Gastroesophageal sphincter (tissue), 4 donors: ENCODE measurements at places on chromosomes 5 and 9. TPM values are rescaled to one million over a fixed set of nuclear protein-coding genes. Genes with fewer than 3 reads are reported as not detected.

Gene PCDHB2
- 1.9 TPM for total RNA-seq

Gene DRD1
- not detected for total RNA-seq

Gene SLC36A3
- total RNA-seq: not detected

Gene ZNF474
- 0.52 TPM for total RNA-seq

Gene NR2F1-AS1
- 6.0 TPM for total RNA-seq

Gene FOXD4L4
- total RNA-seq: not detected

Gene C9orf50
- not detected for total RNA-seq

Gene RASGEF1C
- 0.81 TPM for total RNA-seq

Gene PPWD1
- total RNA-seq: 22.3 TPM

Gene KIAA1958
- total RNA-seq: 3.5 TPM

Gene MSX2
- 0.93 TPM for total RNA-seq

Gene MYMK
- total RNA-seq: not detected

Gene ENC1
- total RNA-seq: 6.6 TPM

Gene LHX6
- 13.0 TPM for total RNA-seq

Gene RXRA
- total RNA-seq: 45.1 TPM

Gene RFK
- total RNA-seq: 37.1 TPM

Gene DDX4
- total RNA-seq: not detected

Gene SLCO4C1
- total RNA-seq: 0.12 TPM

DNA sequence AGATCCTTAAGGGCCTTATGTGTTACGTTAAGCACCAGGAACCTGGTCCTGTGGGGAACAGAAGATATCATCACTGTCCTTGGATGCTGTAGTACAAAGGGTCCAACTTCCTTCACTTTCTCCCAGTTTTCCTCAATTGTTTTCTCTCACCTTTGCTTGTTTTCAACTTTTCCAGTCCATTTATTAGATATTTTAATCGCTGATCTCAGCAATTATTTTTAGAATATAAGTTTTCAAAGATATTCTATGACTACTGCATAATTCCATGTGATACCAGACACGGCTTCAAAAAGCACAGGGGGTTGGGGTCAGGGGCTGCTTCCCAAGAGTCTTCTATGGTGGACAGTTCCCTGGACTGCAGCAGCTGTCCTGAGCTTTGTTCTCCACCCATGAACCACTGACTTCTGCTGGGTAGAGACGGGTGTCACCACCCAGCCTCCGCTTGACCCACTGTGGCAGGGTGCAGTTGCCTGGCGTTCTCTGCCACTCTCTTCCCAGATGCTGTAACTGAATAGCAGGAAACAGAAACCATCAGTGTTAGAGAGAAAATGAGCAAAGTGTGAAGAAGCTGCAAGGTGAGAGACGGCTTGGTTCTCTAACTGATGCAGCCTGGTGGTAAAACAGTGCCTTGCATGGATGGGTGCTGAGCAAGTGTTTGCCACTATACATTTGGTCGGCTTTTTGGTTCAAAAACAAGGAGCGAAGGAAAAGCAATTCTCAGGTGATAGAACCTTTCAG, 383.0 kb downstream of the RAB3C start:
- no peak for ATAC-seq

GRCh38 chr5:36237751-36238150, 4.0 kb downstream of the NADK2 start:
- ATAC-seq: no peak

DNA sequence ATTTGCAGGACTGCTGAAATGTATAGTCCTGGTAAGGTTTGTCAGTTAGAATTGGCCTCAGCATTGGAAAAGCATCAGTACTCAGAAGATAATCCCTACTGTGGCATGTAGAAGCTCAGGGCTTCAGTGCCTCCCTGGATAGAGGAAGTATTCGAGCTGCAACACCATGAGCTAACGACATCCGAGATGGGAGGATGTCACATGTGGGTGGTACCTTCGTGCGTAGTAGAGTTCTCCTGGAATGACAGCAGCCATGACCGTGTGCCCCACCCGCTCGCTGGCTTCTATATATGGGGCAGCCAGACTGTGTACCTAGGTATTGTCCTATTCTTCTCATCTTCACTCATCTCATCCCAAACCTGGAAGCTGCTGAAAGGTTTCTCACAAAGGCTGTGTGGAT, 345.8 kb upstream of the KLF9 start:
- no peak for ATAC-seq

GRCh38 chr5:176640616-176641015, 6.7 kb upstream of the TSPAN17 start:
- ATAC-seq: no peak

- ATAC-seq: no peak
Measured at GRCh38 chr5:15835514-15835913, 335.5 kb downstream of the FBXL7 start.

DNA sequence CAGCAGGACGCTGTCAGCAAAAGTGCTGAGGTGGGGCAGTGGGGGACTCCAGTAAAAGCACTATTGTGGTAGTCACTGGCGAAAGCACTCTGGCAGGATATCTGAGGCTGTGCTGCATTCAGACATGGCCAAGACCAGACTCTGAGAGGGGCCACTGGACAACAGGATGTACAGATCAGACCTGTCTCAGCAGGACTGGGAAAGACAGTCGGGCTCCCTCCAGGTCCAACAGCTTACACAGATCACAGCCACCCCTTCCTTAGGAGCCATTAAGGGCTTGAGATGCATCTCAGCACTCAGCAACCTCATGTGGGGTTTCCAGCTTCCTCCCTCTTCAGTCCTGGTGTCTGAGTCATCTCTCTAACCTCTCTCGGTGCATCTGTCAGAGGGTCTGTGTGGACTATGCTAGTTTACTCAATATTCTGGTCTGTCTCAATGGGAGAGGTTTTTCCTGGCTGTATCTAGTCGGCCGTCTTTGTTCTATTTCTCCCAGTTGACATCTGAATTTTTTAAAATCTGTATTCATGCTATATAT, 154.5 kb downstream of the CWC27 start:
- ATAC-seq: no peak

- no peak for ATAC-seq
Measured at GRCh38 chr9:98455256-98456155, 200.1 kb upstream of the TBC1D2 start.

- no peak for ATAC-seq
Measured at GRCh38 chr9:89351584-89352300, 33.4 kb downstream of the SECISBP2 start.

DNA sequence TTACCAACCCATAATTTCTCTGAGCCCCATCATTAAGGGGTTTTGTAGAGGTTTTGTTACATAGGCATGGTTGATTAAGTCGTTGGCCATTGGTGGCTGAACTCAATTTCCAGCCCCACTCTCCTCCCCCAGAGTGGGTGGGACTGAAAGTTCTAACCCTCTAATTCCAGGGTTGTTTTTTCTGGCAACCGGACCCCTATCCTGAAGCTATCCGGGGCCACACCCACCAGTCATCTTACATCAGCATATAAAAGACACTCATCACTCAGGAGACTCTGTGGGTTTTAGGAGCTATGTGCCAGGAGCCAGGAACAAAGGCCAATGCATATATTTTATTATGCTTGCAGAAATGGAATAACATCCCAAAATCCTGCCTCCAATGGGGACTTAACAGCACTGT, 186.0 kb downstream of the NXNL2 start:
- no peak for ATAC-seq

- ATAC-seq: no peak
Measured at GRCh38 chr9:134410071-134410834, 84.0 kb downstream of the RXRA start.

- no peak for ATAC-seq
Measured at GRCh38 chr5:137617528-137618205, 118.2 kb downstream of the KLHL3 start.

DNA sequence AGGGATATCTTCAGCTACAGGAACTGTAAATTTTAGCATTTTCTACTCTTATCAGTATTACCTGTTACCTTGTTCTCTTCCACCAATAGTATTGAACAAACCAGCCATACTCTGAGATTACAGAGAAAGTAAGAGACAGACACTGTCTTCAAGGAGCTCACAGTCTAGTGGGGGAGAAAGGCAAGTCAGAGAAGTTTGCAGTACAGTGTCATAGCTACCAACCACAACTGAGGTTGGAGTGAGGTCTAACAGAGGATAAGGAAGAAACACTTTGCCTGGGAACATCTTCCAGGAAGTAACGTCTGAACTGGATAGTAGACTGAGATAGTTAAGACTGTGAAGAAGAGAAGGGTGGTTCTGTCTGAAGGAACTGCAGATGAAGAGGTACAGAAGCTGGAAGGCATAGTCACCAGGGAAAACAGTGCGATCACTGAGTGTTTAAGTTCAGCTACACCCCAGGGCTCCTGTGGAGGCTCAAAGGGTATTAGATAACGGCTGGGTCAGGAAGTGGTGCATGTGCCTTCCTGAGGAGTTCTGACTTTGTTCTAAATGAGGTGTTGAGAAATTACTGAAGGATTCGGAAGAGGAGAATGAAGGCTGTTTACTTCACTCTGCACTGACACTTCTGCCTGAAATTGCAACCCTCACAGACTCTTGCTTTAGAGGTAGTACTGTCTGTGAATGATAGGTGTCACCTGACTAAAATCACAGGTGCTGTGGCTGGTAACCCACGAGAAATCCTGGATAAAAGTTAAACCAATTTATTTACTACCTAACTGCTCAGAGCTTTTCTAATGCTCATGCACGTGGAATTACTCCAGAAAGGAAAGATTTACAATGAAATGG, 841.6 kb downstream of the MAT2B start:
- no peak for ATAC-seq

GRCh38 chr9:27940535-27940934, 367.3 kb upstream of the C9orf72 start:
- ATAC-seq: no peak

- no peak for ATAC-seq
Measured at GRCh38 chr5:37234288-37234687, 14.9 kb downstream of the CPLANE1 start.

DNA sequence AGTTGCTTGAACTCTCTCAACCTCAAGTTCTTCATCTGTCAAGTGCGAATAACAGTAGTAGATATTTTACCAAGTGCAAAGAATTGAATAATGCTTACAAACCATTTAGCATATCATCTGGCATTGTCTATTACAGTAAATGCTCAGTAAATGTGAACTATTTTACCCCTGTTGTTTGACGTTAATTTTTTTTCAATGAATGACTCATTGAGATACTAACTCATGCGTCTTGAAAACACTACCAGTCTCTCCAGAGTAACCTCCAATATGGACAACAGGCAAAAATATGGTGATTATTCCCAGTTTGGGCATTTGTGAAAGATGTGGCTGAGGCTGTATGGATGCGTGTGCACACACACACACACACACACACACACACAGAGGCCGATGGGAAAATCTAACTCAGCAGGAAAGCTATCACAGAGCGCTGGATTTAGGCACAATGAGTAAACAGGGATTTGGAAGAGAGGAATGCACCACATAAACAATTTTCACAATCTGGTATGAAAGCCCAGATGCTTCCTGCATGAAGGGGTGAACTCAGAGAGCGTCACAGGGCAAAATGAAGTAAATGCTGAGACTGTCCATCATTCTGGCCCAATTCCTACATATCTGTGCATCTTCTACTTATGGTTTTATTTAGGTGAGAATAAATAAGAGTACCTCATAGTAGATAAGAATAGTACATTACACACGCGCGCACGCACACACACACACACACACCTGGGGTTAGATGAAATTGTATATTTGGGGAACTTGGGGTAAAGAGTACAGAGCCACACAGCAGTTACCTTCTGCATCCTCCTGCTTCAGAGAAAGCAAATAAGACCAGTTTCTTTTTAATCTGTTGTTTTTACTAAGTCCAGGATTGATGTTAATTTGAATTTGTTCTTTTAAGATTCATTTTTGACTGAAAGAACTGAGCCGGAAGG, 128.7 kb downstream of the PALM2AKAP2 start:
- no peak for ATAC-seq

DNA sequence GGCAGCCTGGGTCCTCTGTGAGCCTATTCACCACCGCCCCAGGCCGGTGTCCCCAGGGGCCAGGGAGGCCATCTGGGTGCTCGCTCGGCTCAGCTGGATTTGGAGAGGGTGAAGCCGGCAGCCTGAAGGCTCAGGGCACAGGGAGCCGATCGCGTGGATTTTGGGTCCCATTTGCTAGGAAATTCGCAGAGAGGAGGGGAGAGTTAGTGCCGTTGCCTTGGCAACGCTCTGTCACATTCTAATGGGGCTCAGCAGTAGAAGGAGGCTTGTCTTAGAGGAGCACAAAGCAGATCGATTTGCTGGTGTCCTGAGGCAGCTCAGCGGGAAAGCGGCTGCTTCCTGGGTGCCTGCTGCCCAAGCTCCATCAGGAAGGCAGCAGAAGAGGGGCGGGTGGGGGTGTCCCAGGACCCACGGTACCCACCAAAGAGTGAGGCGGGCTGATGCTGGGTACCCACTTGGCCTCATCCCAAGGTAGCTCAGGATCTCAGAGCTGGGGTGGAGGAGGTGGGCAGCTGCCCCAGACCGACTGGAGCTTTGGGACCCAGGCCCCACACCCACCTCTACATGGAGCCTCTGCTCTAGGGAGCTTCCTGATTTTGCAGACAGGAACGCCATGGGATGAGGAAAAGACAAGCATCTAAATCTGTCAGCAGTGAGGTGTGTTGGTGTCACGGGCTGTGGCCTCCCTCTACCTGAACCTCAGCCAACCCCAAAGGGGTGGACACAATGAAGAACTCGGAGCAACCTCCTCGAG, 17.1 kb upstream of the OLFM1 start:
- no peak for ATAC-seq

- ATAC-seq: no peak
Measured at GRCh38 chr5:73417303-73418034, 31.1 kb downstream of the FOXD1 start.

DNA sequence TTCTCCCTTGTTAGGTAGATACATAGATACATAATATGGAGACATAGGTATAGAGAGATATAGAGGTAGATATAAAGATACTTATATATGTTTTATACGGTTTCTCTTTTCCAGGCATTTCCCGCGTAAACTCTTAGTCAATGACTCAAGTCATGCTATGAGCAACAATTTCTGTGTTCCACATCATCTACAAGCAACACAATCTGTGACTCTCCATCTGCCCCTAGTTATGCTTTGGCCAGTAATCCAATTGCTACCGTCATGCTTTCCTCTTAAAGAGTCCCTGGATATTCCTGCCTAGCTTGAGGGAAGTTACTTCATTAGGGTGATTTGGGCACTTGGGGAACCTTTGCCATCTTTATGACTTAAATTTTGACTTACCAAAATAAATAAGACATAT, 129.0 kb upstream of the ADAMTS16 start:
- ATAC-seq: no peak
